Thymus (tissue), 14 donors: ENCODE measurements at places on chromosomes 7 and 10. TPM values are rescaled to one million over a fixed set of nuclear protein-coding genes. Genes with fewer than 3 reads are reported as not detected.

PKD2L1 gene
- 0.19 TPM for total RNA-seq

MPP7 gene
- 2.8 TPM for total RNA-seq

CACNB2 gene
- 0.85 TPM for total RNA-seq

FAM25G gene
- 1.2 TPM for total RNA-seq

CYP3A7 gene
- 0.99 TPM for total RNA-seq

ZNF804B gene
- total RNA-seq, result not detected

CD36 gene
- 42.8 TPM for total RNA-seq

NAT16 gene
- not detected for total RNA-seq

LIPJ gene
- total RNA-seq, result 0.42 TPM

HOXA5 gene
- 0.24 TPM for total RNA-seq

ZNF655 gene
- 58.9 TPM for total RNA-seq
